ENCODE measurements at places on chromosomes 3 and 15.

GRCh38 chr3:65951836-65952505 is 86.7 kb downstream of the MAGI1 start:
- DNase-seq, result no peak

- DNase-seq, result no peak
Observed at GRCh38 chr3:188558343-188559071, 404.6 kb downstream of the LPP start.

GRCh38 chr3:1469687-1470086 is 376.9 kb downstream of the CNTN6 start:
- DNase-seq, result no peak

DNA sequence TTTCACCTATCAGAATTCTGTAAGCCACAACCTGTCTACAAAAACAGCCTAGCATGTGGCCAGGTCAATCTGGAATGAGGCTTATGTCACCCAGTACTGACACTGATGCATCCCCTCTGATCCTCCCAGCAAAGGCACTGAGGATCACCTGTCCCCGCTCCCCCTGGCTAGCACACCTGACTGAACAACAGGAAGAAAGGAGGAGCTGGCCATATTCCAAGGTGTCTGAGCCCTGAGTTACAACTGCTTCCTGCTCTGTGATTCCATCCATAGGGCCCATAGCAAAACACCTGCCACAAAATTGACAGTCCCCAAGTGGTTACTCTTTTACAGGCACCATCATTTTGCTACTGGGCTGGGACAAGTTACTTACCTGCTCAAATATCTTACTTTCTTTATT is 555.5 kb upstream of the CFAP20DC start:
- DNase-seq, result no peak

GRCh38 chr15:40960925-40961324 is 7.7 kb downstream of the CHAC1 start:
- DNase-seq, result no peak

GRCh38 chr15:40863660-40864270 is 10.3 kb downstream of the RHOV start:
- no peak for DNase-seq

DNA sequence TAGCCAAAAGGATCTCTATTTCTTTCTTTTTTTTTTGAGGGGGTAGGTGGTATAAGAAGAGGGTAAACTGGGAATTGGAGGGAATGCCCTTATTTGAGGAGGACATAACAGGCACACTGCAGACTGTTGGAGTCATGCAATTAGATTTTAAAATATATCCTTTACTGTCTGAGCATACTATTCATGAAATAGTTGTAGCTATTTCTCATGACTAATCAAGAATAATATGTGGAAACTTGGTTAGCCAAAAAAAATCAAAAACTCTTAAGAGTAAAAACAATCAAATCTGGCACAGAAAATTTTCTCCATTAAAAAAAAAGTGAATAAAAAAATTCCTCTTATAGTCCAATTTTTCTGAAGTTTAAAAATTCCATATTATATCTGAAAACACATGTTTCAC is 174.9 kb downstream of the SCAPER start:
- no peak for DNase-seq

- no peak for DNase-seq
Observed at GRCh38 chr3:107344722-107345121, 32.5 kb upstream of the CCDC54 start.

DNA sequence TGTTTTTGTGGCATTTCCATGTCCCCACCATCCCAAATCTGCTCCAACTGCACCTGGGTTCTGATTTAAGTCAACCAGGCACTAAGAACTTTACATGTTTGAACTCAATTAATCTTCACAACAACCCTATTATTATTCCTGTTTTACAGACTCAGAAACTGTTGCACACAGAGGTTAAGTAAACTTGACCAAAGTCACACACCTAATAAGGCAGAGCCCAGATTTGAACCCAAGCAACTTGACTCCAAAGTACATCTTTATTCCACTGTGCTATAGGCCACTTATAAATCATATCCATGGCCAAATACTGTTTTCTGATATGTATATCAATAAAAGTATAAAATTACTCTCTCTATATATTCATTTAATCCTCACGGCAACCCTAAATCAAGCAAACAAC is 16.4 kb downstream of the TM4SF18 start:
- no peak for DNase-seq

DNA sequence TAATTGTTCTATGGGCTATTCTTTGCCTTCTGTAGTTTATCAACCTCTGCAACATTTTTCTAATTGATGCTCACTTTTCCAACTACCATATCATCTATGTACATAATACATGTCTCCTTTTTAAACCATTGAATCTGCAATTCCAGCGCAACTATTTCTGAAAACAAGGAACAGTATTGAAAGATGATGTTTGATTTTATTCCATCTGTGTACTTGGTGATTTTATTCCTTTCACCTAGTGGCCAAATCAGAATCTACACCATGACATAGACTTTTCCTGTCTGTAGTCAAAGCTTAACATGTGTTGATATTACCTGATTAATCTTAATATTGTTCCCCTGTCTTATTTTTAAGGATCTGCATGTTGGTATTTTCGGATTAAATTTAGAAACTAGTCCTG is 13.0 kb downstream of the NKTR start:
- DNase-seq, result no peak

- no peak for DNase-seq
Observed at GRCh38 chr3:169241630-169241990, 421.9 kb downstream of the MECOM start.

DNA sequence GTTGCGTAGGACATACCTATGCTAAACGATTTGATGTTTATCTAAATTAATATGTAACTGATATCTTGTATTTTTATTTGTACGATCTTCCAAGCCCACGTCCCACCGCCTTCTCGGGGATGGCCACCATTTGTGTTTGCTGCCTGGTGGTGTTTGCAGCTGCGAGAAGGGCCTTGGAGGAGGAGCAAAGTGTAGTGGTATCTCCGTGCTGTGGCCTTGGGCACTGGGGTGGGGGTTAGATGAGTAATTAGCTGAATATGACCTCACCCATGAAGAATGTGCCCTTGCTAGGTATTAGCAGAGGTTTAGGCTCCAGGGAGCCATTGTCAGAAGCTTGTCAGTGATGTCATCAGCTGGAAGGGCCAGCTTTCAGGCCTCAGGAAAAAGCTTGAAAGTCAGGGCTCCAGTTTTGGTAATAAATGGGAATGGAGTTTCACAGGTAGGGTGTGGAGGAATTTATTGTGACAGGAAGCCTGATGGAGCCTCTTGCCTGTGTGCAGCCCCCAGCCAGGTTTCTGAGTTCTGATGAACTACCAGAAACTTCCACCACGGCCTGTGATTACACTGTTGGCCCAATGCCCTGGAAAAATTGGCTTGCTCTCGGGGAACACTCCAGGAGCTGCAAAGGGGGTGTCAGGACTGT is 41.0 kb downstream of the FLNB start:
- no peak for DNase-seq

DNA sequence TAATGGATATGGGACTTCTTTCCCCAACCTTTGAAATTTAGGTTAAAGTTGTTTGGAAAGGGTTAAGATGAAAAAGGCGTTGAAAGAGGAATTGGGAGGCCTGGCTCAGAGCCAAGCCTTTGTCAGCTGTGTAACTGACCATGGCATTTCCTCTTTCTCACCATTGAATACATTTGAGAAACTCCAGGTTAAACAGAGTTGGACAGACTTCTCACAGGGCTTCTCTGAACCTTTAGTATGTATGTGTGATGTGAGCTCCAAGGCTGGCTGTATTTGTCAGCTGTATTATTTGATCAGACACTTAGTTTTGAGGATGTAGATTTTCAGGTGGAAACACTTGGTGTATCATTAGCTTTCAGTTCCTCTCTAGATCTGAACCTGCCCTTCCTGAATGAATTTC is 136.4 kb upstream of the GOLGA6L4 start:
- no peak for DNase-seq

- DNase-seq, result no peak
Observed at GRCh38 chr3:123621186-123621849, 36.5 kb upstream of the HACD2 start.

DNA sequence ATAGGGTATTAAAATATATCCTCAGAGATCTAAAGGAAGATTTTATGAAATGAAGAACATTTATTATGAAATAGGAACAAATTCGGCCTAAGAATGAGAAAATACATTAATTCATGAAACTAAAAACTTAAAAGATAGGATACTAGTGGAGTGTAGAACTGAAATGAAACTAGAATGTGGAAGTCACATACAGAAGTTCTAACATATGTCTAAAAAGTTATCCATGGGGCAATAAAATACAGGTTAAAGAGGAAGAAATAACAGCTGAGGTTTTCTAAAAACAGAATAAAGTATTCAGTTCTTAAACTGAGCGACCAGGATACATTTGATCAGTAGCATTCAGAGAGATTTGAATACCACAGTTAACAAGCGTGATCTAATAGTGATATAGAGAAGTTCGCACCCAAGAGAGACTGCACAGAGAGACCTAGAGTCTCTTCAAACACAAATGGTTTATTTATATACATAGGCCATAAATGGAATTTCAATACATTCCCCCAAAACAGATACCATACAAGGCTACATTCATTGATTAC is 85.9 kb downstream of the FEZF2 start:
- DNase-seq, result no peak

DNA sequence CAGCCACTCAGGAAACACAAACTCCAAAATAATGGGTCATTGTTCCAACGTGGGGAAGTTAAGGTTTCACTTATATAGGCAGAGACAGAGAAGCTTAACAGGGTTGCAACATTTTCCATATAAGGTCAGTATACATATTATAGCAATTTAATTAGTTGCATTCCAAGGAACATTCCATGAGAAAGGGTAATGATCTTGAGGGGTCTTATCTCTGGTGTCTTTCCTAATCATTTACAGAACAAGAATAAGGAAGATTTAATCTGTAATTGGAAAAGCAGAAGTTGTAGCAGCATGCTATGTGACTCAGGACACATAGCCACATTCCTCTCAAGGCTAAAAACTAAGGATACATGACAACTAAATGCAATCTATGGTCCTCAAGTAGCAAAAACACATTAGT is 4.9 kb downstream of the MNS1 start:
- DNase-seq, result no peak

DNA sequence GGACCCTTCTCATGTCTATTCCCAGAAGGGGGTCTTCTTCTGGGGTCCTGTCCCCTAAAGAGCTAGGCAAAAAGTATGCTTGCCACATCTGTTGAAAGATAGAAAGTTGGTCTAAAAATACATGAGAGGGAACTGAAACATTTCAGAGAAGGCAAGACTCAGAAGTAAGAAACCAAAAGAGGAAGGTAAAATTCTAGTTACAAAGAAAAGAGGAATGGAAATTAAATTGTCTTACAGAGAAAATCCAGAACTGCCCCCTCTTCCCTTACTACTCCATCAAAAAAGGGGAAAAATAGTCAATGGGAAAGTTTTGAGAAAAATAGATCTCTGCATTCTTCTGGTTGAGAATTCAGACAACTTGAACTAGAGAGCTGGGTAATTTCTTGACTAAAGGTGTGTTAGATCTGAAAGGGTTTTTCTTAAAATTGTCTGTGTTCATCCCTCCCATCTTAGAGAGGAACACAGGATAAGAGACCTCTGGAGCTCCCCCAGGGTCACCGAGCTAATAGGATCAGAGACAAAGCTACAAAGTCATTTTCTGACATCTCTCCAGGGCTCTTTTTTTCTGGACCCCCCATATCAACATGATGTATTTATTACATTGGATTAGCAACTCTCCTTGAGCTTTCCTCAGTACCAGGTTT is 32.3 kb upstream of the CCR2 start:
- DNase-seq, result no peak

- no peak for DNase-seq
Observed at GRCh38 chr15:101313041-101313761, 18.2 kb upstream of the SNRPA1 start.

DNA sequence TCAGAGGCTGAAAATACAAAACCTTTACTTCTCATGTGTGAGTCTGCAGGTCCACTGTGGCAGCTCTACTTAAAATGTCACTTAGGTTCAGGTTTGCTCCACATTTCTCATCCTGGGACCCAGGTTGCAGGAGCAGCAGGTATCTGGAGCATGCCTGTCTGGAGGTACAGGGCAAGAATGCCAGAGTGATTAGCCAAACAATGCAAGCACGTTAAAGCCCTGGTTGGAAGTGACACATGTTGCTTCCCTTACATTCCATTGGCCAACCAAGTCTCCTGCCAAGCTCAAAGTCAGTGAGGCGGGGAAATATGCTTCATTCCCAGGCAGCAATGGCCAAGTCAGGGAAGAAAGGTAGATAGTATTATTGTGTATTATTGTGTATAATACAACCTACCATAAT is 76.8 kb upstream of the ARL6 start:
- DNase-seq, result no peak

- DNase-seq, result no peak
Observed at GRCh38 chr15:41028853-41029252, 75.6 kb downstream of the CHAC1 start.

GRCh38 chr3:189766416-189766815 is 135.2 kb downstream of the TP63 start:
- DNase-seq, result no peak

DNA sequence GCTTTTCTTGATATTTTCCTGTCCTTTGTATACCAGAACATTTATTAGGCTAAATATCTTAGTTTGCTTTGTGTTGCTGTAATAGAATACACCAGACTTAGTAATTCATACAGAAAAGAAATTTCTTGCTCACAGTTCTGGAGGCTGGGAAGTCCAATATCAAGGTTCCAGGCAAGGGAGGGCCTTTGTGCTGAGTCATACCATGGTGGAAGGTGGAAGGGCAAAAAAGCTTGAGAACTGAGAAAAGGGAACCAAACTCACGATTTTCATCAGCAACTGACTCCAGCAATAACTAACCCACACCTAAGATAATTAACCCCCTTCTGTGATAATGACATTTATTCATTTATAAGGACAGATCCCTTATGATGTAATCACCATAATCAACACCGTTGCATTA is 496.9 kb upstream of the SUCLG2 start:
- DNase-seq, result no peak

- peak; percentile 33 for DNase-seq
Observed at GRCh38 chr15:70512772-70513362, 250.5 kb downstream of the UACA start.

DNA sequence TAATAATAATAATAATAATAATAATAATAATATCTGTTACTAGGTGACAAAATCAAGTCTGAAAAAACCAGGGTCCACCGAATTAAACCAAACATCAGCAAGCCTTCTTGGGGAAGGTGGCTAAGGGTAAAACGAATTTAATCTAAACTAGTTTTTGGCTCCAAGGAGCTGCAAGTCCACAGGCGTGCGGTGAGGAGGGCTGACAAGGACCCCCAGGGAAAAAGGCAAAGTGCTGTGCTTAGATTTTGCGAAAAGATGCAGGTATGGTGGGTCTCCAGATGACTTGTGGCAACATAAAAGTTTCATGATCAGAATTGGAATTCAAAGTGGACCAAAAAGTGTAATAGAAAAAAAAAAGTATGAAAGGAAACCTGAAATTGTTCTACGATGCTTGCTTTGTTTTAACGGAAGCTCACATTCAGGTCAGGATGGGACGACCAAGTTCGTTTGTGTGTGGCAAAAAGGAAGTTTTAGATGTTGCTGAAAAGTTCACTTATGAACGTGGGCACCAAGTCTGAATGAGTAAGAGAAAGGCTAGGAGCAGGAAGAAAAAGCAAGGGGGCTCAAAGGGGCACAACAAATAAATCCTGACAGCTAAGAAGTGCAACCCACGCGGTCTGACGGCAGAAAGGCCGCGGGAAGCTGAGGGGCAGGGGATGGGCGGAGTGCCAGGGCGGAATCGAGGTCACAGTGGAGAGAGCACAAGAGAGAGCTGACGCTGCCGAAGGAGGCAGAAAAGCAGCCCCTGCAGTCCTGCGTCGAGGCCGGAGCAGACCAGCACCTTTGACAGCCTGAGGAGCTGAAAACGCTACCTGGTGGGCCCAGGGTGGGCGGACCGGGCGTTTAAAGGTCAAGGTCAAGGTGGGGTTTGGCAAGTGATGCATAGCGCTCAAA is 1.1 kb downstream of the WDR82 start:
- DNase-seq, result peak; percentile 20

- DNase-seq, result no peak
Observed at GRCh38 chr3:102511168-102511567, 76.4 kb downstream of the ZPLD1 start.
